Renal cortex interstitium (tissue), 15 donors: ENCODE measurements at places on chromosomes 2 and 18.

GRCh38 chr2:196176142-196176738 lies 4.9 kb upstream of the STK17B start:
- DNase-seq = no peak

DNA sequence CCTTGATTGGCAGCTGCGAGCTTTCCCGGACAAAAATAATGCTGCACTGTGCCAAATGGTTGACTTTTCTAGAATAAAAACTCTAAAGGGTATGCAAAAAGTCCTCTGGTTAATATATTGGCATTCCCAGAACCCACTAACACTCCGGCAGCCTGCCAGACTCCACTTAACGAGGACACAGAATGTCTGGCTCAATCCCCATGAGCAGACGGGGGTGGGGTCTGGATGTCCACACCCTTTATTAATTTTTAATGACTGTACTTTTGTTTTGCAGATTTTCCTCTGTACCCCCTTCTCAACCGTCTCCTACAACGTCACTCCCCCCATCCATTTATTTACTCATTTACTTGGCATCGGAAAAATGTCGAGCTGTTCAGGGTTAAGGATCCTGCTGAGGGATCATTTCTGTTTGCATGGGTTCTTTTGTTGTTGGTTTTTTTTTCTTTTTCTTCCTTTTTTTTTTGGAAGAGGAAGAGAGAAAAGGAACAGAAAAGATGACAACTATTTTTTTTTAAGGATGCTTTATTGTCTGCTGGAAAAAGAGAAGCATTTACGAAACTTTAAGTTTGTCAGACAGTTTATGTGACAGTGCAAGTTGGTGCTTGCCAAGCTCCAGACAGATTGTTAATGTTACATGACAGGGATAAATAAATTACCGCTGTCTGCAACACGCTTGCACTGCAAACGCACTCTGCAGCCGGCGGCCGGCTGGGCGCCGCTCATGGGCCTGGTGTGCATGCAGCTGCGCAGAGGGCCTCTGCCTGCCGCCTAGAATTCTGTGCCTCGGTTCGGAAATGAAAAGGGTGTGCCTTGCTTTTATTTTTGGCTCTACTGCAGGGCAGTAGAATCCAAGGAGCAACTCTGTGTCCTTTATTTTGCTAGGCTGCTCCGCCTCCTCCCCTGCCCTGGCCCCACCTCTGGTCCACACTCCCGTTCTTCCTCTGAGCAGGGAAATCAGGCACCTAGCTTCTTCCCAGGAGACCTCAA lies 3.6 kb downstream of the LDLRAD4 start:
- no peak for DNase-seq

- no peak for DNase-seq
Observed at GRCh38 chr2:43898838-43899346, 60.1 kb downstream of the ABCG8 start.

- no peak for DNase-seq
Observed at GRCh38 chr2:106124106-106124756, 69.9 kb downstream of the UXS1 start.

DNA sequence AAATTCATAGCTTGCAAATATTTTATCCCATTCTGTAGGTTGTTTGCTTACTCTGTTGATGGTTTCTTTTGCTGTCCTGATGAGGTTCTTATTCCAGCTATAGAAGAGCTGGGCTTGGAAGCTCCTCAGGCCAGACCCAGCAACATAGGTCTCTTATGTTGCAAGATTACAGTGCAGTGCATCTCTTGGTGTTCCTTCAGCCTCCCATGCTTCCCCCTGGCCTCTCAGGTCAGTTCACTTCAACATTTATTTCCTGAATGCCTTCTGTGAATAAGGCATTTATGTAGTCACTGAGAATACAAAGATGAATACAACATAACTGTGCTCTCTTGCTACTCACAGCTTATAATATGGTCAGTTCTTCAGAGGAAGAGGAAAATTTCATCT lies 179.0 kb upstream of the SLC39A10 start:
- DNase-seq = no peak

GRCh38 chr18:72674710-72675109 lies 130.6 kb upstream of the CBLN2 start:
- DNase-seq = no peak

DNA sequence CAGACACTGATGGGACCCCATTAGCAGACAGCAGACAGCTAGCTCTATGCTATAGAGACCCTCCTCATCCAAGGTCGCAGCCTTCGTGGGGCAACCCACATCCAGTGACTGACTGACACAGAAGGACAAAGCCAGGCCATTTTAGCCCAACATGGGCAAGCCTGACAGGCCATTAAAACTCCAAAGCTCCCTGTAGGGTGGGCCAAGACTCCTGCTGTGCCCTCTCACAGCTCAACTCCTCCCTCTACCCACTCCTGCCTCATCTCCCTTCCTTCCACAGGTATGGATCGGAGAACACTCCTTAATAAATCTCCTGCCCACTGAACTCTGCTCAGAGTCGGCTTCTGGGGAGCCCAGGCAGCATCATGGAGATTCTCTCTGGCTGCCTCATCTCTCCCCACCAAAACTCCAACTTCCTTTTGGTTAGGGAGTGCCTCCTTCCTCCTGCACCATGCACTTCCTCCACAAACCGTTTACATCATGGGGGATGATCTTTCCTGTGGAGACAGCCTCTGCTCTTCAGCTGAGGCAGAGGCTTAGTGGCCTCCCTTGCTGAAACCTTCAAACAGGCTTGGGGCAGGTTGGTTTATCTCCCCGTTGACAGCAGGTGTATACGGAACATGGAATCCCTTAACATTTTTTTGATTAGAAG lies 86.5 kb downstream of the ACTR3 start:
- no peak for DNase-seq

GRCh38 chr2:176178038-176178756 lies 10.3 kb upstream of the HOXD1 start:
- peak; percentile 45 for DNase-seq

DNA sequence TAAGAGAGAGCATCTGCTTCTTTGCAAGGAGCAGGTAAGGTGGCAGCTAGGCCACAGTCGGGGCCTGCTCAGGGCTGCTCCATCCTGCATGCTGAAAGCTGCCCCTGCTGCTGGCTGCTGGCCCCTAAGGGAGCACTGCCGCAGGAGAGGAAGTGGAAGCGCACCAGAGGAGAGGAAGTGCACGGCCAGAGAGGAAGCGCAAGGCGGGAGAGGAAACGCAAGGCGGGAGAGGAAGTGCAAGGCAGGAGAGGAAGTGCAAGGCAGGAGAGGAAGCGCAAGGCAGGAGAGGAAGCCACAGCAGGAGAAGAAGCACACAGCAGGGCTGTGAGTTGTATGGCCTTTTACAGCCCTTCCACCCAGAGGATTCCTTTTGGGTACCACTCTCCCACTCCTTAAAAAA lies 539.0 kb upstream of the TNP1 start:
- DNase-seq = no peak

DNA sequence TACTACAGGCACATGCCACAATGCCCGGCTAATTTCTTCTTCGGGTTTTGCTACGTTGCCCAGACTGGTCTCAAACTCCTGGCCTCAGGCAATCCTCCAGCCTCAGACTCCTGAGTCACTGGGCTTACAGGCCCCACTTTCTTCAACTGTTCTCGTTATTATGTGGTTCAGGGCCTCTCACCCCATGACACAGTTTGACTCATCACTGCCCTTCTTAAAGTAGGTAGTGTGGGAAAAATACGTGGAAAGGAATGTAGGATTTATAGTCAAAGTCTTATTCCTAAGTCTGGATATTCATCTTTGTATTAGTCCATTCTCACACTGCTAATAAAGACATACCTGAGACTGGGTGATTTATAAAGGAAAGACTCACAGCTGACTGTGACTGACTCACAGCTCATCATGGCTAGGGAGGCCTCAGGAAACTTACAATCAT lies 19.4 kb downstream of the CENPA start:
- DNase-seq = no peak

GRCh38 chr2:111117598-111118480 lies 2.9 kb upstream of the BCL2L11 start:
- peak; percentile 23 for DNase-seq

DNA sequence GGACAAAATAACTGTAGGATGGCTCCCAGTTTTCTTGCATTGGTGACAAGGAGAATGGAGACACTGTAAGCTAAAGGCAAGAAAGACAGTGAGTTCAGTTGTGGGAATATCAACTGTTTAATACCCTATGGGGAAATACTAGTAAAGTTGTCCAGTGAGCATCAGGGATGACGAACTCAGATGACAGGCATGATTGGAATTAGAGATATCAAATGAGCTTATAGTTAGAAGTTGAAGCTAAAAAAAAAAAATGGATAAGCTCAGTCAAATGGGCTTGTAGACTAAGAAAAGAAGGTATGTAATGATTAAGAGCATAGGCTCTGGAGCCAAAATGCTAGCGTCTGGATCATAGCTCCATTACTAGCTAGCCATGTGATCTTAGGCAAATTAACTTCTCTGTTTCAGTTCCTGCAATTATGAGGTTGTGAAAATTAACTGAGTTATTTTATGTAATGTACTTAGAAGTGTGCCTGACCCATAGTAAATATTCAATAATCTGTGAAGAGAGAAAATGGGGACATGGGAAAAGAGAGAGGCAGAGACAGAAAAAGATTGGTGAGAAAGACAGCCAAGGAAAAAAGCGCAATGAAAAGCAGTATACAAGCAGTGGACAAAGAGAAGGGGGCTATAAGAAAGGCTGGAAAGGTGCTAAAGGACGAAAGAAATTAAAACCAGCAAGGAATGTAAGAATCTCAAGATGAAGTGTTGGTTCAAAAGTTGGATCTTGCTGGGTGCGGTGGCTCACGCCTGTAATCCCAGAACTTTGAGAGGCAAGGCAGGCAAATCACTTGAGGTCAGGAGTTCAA lies 95.7 kb upstream of the SLC39A10 start:
- DNase-seq = no peak

GRCh38 chr2:55403256-55403998 lies 16.2 kb downstream of the CCDC88A start:
- DNase-seq = no peak

DNA sequence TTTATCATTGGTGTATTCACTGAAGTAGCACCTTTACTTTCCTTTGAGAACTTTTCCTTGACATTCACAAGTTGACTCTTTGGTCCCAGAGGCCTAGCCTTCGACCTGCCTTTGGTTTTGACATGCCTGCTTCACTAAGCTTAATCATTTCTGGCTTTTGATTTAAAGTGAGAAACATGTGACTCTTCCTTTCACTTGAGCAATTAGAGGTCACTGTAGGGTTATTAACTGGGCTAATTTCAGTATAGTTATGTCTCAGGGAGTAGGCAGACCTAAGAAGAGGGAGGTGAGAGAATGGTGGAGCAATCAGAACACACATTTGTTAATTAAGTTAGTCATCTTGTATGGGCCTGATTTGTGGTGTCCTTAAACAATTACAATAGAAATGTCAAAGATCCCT lies 1040.7 kb upstream of the SLC39A10 start:
- no peak for DNase-seq

DNA sequence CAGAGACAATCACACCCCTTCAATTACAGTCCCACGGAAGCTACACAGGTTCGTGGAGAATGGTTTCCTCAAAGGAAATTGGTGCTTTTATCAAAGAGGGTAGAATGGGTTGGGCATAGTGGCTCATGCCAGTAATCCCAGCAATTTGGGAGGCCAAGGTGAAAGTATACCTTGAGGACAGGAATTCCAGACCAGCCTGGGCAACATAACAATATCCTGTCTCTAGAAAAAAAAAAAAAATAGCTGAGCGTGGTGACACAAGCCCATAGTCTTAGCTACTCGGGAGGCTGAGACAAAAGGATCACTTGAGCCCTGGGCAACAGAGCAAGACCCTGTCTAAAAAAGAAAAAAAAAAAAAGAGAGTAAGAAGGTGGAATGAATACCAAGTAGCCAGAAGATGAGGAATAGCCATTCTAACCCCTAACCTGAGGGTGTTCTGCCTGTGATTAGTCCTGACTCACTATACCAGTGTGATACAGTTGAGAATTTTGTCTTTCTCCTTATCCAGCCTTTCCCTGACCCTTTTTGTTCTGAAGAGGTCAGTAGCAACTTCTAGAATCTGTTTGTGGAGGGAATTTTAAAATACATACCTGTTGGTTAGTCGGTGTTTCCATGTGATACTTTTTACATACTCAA lies 283.2 kb downstream of the MREG start:
- DNase-seq = no peak

GRCh38 chr2:86062043-86062442 lies 43.6 kb downstream of the POLR1A start:
- no peak for DNase-seq

DNA sequence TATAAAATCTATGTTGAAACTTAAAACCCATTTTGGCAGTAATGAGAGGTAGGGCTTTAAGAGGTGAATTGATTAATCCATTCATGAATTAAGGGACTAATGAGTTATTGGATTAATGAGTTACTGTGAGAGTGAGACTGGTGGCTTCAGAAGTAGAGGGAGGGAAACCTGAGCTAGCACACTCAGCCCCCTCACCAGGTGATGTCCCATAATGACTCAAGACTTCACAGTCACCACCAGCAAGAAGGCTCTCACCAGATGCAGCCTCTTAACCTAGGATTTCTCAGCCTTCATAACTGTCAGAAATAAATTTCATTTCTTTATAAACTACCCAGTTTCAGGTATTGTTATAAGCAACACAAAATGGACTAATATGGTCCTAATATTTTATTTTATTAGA lies 621.7 kb upstream of the ACVR2A start:
- DNase-seq = no peak

GRCh38 chr2:153584244-153584643 lies 105.7 kb upstream of the RPRM start:
- DNase-seq = no peak

DNA sequence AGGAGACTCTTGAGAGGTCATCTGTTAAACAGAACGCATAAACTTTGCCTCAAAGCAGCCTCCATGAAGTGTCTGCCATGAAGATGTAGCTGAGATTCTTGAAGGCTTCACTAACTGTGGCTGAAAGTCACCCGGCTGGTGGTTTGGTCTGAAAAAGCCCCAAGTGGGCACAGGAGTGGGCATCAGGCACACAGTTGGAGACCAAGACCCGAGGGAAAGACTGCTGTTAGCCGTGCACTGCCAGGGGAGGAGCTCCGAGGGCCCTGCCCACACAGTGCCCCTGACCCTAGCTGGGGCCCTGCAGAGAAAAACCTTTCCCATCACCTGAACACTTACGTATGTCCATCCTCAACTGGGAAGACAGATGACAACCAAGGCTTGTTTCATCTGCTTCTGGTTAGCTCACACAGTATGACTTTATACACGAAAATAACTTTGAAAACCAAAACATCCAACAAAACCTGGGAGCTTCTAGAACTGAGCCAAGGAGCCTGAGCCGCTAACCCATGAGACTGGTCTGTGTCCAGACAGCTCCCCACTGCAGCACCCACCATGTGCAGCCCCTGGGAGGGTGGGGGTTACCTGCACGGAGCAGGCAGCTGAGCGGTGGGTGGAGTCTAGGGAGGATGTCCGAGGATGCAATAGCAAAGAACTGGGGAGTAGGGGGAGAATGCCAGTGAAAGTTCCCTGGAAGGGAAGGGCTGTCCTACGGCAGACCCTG lies 15.4 kb downstream of the HJURP start:
- DNase-seq = no peak

GRCh38 chr2:96164459-96165184 lies 19.4 kb upstream of the DUSP2 start:
- no peak for DNase-seq

DNA sequence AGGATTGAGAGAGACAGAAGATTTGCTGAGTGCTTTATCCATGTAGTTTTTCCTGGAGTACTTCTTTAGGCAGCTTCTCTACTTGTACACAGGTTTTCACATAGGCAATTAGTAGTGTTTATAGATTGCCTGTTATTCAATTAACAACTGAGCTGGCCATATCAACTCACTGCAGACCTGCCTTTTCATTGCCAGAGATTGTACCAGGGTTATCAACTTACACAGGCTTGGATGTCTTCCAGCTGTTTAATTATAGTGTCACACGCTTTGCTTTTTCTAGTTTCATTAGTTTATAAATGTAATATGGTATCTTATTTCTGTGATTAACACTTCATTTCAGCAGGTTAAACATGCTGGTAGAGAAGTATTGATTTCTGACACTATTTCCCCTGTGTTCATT lies 125.9 kb downstream of the GPD2 start:
- DNase-seq = no peak
